Iris pigment epithelial cell (primary cell): ENCODE measurements at places on chromosomes 5 and 9.
A peak's percentile ranks its signal among the peaks of the same experiment; 100 is the strongest.

DNA sequence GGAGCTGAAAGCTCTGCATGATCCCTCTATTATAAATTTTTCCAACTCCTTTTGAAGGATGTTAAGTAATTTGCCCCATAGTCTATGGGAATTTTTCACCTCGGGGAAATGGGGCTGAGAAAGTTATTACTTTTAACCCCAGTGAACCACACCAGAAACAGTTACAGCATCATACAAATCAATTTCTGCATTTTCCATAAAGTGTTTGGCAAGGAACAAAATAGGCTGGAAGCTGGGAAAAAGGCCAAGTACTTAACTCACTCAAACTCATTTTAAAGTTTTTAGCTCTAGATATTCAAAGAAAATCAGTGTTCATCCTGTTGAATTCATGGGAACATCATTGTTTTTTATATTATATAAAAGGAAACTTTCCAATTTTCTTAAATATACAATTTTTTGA is 160.9 kb downstream of the SH3GL2 start:
- no peak for DNase-seq

GRCh38 chr5:73265641-73266040 is 92.6 kb downstream of the TMEM174 start:
- no peak for DNase-seq

DNA sequence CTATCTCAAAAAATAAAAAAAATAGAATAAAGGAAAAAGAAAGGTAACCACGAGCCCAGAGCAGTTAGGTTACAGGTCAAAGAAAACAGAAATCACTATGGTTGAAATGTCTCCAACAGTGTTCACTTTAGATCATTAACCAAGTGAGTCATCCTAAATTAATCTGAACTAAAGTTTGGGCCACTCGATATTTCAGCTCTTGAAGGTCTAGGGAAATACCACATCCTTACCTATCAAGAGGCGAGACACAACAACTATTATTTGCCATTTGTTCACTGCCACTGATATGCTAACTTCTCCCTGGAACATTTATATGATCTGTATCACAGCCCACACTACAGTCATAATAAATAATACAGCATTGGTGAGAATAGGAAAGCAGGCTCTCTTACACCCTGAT is 111.3 kb upstream of the NR5A1 start:
- DNase-seq: no peak

DNA sequence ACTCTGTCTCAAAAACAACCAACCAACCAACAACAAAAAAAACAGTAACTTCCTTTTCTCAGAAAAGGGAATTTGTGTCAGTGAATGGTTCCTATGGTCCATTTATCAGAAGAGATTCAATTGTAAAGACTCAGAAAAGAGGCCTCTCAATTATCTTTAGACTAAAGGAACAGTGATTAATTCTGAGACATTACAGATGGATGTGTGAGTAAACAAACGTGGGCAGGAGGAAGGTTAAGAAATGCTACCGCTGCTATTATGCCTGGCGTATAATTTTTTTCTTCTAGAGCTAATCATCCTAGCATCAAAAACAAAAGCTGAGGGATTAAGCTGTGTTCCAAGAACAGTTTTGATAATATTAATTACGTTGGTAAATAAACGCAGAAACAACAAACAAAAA is 52.9 kb upstream of the JMY start:
- no peak for DNase-seq

GRCh38 chr5:83377131-83377865 is 94.2 kb upstream of the VCAN start:
- DNase-seq: peak; percentile 41

- no peak for DNase-seq
Observed at GRCh38 chr9:23254404-23255184, 571.4 kb downstream of the ELAVL2 start.

GRCh38 chr9:16524078-16524477 is 346.4 kb downstream of the BNC2 start:
- DNase-seq: no peak

- DNase-seq: peak; percentile 63
Observed at GRCh38 chr5:157574456-157575380, 857 bp downstream of the ADAM19 start.
